Ureter (tissue), 1 donor: ENCODE measurements at places on chromosomes 4 and X.

DNA sequence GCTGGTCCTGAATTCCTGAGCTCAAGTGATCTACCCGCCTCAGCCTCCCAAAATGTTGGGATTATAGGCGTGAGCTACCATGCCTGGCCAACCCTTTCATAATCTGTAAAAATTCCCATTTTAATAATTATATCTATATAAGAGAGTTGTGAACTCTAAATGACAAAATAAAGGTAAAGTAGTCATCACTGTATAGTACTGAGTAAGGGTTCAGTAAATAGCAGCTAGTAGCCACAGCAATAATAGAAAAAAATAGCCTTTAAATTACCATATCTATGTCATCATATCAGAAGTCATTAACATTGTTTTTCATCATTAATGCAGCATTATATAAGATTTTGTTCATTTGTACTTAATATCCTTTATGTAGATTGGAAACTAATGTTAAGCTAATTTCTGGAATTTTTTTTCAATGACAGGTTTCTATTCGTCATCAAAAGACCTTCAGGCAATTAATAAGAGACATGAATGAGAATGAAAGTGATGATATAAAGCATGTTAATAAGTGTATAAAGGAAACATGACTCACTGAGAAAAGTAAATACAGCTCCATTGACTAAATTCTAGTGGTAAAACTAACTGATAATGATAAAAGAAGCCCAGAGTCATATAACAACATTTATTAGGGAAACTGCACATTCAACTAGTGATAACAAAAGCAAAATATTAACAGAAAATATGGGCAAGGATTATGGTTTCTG is 85.9 kb upstream of the UGT8 start:
- no peak for DNase-seq

DNA sequence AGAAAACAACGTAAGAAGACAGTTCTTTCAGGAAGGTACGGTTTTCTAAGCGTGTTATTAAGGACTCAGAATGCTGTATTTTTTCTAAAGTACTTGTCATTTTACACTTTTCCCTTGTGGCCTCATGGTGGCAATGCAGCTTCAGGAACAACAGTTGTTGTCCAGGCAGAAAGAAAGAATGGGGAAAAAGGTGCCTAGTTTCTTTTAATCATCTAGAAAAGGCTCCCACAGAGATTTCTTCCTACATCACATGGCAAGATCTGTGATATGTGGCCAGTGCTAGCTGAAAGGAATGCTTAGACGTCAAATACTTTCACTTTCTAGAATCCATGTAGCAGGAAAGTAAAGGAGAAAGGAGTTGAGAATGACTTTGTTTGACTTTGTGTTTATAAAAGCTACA is 49.0 kb upstream of the TRAM1L1 start:
- DNase-seq: no peak

- no peak for DNase-seq
Measured at GRCh38 chrX:71105628-71106027, 912 bp downstream of the CXorf65 start.

- no peak for DNase-seq
Measured at GRCh38 chr4:71355045-71355444, 16.2 kb downstream of the SLC4A4 start.

- no peak for DNase-seq
Measured at GRCh38 chr4:11293866-11294265, 134.8 kb downstream of the HS3ST1 start.

DNA sequence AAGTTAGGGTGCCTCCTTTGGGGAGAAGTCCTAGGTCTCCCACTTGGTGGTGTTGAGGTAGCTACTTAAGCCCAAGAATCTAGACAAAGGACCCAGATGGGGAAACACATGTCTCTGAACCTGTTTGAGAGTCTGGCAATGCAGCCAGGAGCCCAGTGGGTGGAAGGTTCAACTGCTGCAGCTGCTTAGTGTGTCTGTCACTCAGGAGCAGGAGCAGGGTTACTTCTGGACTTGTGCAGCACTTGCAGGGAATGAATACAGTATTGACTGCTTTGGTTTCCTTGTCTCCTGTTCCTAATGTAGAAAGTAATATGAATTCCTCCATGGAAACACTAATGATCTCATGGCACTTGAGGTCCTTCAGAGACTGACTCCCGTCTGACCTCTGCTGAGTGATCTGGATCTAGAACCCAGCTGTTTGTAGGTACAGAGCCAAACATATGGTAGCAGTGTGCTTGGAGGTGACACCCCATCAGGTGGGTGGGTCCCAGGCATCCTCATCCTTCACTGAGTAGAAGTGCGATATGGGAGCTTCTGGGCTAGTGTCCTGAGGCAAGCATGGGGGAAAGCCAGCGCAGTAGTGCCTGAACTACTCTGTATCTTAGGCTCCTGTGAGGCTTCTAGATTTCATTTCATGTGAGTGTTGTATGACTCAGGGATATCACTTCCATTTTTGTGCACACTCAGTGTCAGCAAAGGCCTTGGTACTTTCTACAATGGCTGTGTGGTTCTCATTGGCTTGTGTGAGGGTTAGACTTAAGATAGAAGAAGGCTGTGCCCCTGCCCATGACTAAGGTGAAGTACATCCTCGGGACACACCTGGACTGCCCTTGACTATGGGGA is 85.0 kb upstream of the WDR1 start:
- DNase-seq: peak; percentile 29

DNA sequence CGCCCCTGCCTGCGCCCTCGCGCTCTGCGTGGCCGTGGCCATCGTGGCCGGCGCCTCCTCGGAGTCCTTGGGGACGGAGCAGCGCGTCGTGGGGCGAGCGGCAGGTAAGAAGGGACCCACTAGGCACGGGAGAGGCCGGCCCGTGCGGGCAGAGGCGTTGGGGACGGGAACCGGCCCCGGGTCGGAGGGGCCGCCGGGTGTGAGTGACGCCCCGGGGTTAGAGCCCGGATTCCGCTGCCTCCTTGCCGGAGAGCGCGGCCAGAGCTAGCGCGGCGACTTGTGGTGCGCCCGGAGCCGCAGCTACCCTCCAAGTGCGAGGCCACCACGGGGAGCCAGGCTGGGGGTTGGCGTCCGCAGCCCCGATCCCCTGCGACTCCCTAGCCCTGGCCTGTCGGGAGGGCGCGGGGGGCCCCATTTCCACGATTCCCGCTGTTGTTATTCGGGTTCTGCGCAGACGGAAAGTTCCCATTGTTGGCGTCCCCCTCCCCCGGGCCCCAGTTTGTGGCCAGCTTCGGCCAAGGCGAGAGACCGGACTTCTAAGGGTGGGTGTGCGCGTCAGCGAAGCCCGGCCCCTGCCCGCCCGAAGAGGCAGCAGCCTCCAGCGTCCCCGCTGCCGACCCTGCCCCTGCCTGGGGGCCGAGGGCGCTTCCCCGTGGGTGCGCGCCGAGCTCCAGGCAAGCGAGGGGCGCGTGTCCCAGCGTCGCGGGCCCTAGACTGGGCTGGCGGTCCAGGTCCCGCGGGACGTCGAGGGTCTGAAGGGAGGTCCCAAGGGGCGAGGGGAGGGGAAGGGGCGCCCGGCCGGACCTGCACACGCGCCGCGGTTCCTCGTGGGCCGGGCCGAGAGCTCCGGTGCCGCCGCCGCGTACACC is 1.1 kb downstream of the FGFR3 start:
- no peak for DNase-seq

DNA sequence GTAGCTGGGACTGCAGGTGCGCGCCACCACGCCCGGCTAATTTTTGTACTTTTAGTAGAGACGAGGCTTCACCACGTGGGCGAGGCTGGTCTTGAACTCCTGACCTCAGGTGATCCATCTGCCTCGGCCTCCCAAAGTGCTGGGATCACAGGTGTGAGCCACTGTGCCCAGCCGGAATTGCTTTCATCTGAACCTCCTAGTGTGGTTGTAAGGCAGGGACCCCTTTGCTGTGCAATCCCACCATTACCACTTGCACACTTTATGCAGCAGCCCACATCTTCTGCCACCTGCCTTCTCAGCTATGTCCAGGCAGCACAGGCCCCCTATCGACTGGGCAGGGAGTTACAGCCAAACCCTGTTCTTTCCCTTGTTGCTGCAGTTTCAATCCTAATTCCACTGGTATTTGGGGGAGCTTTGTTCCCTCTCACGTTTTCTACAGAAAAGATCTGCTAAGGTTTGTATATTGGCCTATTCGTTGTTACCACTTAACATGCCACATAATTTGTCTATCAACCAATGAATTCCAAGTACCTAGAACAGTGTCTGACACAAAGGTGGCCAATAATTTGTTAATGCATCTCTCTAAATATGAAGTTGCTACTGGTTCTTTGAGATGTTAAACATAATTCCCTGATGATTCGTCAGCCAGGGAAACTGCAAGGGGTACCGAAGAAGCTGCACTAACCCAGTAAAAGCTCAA is 6.5 kb downstream of the RPL39 start:
- no peak for DNase-seq

- no peak for DNase-seq
Measured at GRCh38 chr4:112944006-112944405, 105.4 kb upstream of the ANK2 start.

GRCh38 chrX:111123606-111124179 is 27.7 kb downstream of the PAK3 start:
- no peak for DNase-seq

DNA sequence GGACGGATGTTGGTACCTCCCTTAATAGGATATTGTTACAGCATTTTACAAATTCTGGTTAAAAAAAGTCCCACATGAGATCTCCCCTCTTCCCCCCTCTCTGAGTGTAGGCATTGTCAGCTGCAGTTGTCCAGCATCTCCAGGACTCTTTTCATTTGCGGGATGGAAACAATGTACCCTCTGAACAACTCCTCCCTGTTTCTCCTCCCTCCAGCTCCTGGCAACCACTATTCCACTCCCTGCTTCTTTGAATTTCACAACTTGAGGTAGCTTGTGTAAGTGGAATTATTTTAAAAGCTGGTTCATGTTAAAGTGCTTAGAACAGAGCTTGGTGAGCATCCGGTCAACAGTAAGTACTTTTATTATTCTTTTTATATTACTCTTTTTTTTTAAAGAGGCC is 69.8 kb downstream of the TBL1X start:
- no peak for DNase-seq

GRCh38 chrX:81255876-81256275 is 54.0 kb downstream of the SH3BGRL start:
- DNase-seq: no peak

DNA sequence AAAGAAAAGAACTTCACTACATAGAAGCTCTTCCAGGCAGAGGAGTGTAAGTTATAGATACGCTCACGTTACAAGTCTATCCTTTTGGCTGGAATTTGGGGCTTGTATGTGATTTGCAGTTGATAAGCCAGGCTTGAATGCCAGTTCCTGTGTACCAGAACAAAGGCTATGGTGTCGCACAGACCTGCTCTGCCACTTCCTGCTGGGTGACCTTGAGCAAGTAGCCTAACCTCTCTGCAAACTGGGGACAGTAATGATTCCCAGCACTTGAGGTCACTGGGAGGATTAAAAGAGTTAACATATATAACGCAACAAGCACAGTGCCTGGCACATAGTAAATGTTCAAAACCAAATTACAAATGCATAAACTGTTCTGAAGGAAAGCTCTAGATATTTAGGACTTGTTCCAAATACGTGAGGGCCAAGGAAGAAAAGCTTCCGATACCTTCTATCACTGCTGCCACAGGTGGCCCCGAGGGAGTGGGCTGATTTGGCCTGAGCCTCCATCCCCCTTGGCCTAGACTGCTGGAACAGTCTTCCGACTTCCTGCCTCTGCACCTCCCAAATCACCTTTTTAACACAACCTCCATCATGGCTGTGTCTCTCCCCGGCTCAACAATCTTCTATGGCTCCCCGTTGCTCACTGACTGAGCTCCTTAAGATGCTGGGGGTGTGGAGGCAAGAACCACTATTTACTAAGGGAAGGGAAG is 1.3 kb upstream of the SOWAHD start:
- DNase-seq: no peak

- no peak for DNase-seq
Measured at GRCh38 chr4:94933799-94934198, 176.0 kb downstream of the BMPR1B start.

DNA sequence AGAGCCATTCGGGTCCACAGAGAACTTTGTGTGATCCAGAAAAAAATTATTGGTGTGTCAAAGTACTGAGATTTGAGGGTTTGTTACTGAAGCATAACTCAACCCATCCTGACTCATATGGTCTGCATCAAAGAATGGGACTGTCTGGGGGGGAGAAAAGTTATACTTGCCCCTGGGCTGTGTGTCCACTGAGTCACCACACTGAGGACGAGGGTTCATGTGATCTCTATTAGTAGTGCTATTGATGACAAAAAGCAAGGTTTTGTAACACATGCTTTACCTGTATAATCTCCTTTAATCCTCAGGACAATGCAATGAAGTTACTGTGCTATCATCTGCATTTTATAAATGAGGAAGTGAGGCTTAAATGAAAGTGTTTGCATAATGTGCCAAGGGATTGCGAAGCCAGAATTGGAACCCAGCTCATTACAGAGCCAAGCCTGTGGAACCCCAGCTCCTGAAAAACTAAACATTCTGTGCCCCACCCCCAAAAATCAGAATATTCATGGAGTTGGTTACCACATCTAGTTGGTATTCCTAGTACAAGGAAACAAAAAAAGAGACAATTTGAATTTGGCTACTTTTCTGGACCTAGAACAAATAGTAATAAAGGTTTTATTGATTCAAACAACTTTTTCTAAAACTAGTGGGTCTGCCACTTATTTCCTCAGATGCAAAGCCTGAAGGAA is 31.2 kb downstream of the CCDC149 start:
- no peak for DNase-seq

DNA sequence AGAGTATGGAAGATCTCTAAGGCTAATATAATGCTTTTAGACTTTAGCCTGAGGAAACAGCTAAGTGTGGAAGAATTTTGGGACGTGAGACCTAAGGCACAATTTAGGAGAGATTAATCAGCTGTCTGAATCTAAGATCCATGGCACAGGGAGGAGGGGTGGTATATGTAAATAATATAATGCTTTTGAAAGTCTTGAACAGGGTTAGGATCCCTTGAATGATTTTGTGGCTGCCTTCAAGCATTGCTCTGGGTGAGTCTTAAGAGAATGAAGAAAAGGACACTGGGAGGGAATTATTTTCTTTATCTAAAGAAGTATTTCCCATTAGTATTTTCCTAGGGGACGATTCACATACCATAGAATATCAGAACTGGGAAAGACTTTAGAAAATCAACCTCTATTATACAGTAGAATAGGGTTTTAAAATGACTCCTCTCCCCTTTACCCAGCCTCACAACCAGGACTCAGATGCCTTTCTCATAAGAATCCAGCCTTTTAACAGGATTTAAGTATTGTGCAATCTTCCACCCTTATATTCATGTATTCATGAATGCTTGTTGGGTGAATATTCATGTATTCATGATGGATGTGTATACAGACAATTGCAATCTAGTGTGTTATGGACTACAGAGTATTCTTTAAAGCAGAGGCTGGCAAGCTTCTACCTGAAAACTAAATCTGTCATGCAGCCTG is 664.2 kb upstream of the CPEB2 start:
- no peak for DNase-seq

GRCh38 chrX:10171249-10171648 is 14.5 kb downstream of the CLCN4 start:
- no peak for DNase-seq

DNA sequence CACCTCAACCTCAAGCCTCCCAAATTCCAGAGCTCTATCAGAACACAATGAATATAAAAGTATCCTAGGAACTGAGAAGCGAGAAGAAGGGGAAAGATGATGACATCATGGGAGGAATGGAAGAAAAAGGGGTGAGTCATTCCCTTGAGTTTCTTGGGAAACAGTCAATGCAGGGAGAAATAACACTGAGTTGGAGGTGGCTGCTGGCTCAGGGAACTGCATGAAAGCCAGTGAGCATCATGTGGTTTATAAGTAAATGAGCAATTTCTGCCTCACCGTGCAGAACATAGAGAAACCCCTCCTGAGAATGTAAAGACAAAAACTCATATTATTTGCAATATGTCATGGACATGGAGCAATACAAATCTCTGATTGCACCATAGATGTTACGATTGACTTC is 73.3 kb downstream of the SHOX start:
- DNase-seq: no peak
